ENCODE measurements at places on chromosomes 7 and 10. TPM values are rescaled to one million over a fixed set of nuclear protein-coding genes. Genes with fewer than 3 reads are reported as not detected.

The NRG3 gene
- 0.07 TPM for polyA plus RNA-seq

The PLEKHS1 gene
- polyA plus RNA-seq = 4.2 TPM

The PRPS1L1 gene
- polyA plus RNA-seq = not detected

The TACC2 gene
- polyA plus RNA-seq = 34.9 TPM

The FGFR2 gene
- polyA plus RNA-seq = 13.5 TPM

The CLRN3 gene
- not detected for polyA plus RNA-seq

The ATOH7 gene
- polyA plus RNA-seq = 0.04 TPM

The ADCY1 gene
- 2.7 TPM for polyA plus RNA-seq

The SORBS1 gene
- polyA plus RNA-seq = 85.4 TPM

The IQUB gene
- polyA plus RNA-seq = not detected

The SPDYE16 gene
- 0.11 TPM for polyA plus RNA-seq

The CTTNBP2 gene
- polyA plus RNA-seq = 9.2 TPM

The PPP1R3A gene
- polyA plus RNA-seq = not detected
